ENCODE measurements at places on chromosomes 5 and 9.

- DNase-seq, result no peak
Observed at GRCh38 chr9:2570615-2571479, 50.7 kb upstream of the VLDLR start.

GRCh38 chr9:132142924-132143323 is 18.9 kb upstream of the NTNG2 start:
- no peak for DNase-seq

DNA sequence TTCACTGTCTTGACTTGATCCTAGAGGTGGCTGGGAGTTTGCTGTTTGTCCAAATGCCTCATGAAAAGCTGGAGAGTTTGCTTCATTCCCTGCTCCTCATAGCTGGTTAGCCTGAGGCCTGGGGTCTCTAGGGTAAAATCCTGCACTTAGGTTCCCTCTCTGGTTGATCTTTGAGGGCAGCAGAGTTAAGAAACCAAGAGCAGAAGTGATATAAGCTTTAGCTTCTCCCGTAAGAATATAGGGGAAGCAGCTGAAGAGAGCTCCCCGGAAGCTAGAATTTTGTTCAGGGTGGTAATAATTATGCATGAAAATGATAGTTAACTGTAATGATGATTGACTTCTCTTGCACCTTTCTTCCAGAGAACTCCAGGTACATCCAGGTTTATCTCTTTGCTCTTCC is 1.4 kb downstream of the FAM53C start:
- no peak for DNase-seq

- DNase-seq, result no peak
Observed at GRCh38 chr9:114448706-114449105, 56.6 kb downstream of the WHRN start.

DNA sequence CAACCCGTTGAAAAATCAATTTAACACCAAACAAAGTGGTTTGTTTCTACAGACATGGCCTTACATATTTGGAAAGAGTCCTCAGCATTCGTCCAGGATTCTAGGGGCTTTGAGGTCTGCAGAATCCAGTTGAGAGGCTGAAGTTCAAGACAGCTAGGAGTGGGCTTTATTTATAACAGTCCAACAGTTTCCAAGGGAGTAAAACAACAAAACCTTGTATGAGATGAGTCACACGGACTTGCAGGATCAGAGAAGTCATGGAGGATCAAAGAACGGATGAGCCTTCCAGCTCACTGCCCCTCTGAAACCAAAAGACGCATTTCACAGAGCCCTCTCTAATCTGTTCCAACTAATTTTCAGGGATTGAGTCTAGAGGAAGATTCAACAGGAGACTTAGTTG is 11.1 kb upstream of the ESM1 start:
- DNase-seq, result no peak

GRCh38 chr5:88502179-88503040 is 233.8 kb upstream of the TMEM161B start:
- no peak for DNase-seq

DNA sequence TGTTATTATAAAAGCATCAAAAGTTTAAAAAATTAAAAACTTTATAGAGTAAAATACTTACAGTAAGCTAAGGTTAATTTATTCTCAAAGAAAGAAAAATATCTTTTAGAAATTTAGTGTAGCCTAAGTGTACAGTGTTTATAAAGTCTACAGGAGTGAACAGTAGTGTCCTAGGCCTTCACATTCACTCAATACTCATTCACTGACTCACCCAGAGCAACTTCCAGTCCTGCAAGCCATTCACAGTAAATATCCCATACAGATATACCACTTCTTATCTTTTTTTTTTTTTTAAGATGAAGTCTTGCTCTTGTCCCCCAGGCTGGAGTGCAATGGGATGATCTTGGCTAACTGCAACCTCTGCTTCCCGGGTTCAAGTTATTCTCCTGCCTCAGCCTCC is 73.1 kb upstream of the FST start:
- DNase-seq, result no peak

DNA sequence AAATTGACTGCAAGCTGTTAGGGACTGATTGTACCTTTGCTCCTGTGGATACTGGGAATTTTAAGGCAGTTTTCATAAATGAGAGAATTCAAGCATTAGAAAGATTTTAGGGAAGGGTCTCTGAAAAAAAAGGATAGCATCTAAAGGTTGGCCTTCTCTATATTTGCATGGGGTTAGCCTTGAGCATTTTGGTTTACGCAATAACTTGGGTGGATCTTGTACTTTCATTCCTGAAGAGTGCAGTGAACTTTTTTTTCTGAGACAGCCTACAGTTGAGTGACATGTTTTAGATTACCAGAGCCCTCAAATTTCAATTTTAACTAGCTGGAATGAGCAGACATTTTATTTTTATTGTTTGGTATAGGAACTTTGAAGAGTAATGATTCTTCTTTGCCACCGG is 91.6 kb upstream of the NR3C1 start:
- DNase-seq, result no peak

GRCh38 chr5:139660105-139660922 is 12.2 kb downstream of the CXXC5 start:
- peak; percentile 91 for DNase-seq

DNA sequence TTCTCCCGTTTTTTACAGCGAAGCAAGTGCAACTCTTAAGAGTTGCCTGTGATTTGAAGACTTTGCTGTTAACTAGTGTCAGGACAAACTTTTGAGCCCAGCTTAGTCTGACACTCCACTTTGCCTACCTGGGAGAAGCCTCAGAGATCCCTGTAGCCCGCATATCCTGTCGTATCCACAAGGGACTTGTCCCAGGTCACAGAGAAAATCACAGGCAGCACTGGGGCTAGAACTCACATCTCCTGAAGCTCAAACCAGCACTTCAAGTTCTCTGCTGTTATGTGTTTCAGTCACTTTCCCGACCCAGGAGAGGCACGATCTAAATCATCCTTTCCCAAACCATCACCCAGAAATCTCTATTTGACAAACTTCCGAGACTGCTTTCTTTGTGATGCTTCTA is 584.5 kb downstream of the ACTL7B start:
- DNase-seq, result no peak

DNA sequence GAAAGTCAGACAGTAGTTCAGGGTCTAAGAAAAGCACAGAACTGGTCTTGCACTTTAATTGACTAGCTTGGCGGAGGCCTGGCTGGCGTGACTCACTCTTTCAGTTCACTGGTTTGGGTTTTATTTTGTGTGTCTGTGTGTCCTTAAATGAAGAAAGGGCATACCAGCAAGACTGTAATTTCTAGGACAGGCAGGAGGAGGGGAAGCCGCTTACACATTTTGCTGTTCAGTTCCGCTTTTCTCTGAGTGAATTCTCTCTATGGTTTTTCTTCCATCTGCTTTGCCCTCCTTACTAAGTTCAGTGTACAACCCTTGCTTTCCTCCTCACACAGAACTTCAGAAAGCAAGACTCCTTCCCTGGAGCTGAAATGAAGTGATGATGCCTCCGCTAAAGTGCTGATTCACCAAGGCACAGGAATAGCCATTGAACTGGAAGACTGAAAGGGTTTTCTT is 150.8 kb downstream of the MEF2C start:
- DNase-seq, result no peak

DNA sequence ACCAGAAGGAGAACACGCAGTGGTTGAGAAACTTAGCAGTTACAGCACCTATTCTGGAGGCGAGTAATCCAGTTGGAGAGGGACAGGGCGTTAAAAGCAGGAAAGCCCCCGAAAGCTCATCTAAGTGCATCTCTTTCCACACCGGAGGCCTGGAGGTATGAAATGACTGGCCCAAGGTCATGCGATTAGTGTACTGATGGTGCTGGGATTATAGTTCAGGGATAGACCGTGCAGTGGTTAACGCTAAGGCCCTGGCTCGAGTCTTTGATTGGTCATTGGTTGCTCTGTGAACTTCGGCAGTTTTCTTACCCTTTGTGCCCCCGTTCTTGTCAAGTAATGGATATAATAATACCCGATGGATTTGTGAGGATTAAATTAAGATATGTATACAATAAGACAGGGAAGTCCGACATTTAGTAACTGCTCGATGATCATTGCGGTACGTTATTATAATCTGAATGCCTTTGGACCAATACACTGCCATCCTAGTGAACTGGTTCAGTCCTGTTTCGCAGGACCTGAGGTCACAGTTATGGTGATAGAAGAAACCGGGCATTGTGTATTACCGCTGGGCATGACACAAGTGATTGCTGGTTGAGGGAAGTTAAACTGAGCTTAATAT is 960 bp downstream of the CANX start:
- DNase-seq, result no peak

- DNase-seq, result no peak
Observed at GRCh38 chr5:25974451-25974850, 1063.9 kb downstream of the CDH9 start.

GRCh38 chr9:130689937-130690700 is 3.5 kb upstream of the EXOSC2 start:
- DNase-seq, result no peak

DNA sequence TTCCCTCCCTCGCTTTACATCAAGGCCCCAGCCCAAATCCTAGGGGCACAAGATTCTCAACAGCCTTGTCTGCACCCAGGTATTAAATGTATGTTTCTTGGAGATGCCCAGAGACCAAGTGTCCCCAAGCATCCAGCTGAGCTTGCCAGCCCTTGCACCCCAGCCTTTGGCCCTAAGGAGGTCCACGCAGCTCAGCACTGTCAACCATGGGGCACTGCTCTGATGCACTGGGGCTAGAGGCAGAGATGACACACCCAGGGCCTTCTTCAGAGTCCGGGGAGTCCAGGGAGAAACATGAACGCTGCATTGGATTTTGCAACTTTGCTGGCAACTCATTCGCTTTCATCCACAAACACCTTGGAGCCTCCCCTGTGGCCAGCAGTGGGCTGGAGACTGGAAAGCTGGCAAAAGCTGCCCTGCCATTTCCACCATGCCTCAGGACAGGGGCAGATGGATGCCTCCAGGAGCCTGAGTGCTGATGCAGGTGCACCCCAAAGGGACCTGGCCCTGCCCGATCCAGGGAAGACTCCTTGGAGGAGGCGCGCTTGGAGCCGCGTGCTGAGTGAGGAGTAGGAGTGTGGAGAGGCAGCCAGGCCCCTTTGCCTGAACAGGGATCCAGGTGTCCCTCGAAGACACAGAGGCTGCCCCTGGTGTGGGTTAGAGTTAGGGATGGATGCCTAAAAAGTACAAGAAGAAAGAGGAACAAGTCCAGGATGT is 19.3 kb downstream of the PAEP start:
- no peak for DNase-seq

- no peak for DNase-seq
Observed at GRCh38 chr5:42852826-42853225, 41.1 kb upstream of the SELENOP start.

DNA sequence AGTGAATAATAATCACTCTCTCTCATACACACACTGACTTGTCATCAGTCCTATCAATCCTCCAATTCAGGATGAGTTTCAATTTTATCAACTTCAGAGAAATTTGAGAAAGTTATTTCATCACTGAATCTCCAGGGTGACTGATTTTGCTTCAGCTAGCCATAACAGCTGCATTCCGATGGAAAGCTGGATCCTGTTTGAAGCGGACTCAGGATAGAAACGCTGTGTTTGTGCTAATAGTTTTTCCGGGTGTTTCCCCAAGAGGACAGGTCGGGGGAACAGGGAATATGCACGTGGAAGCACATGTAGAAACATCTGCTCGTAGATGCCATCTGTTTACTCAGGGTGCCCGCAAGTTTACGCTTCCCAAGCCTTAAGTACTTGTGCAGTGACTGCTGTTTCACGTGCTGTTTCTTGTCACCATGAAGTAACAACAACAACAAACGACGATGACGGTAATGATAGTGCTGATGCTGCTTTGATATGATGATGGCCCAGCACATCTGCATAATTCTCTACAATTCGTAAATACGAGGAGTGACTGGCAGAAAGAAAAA is 263.7 kb upstream of the DAPK1 start:
- no peak for DNase-seq

DNA sequence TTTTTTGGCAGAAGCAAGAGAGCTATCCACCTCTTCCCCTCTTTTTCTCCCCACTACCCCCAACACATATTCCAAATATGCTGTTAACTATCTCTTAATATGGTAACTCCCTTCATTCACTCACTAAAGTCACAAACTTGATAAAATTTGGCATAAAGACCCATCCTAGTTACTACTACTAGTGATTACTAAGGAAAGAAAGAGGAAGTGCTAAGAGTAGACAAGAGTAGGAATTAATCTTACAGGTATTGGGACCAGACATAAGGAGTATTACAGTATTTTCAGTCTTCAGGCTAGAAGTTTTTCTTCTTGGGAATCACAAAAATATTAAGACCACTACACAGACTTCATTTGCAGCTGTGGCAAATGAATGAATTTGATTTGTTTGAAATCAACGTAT is 2.2 kb downstream of the ADAMTS6 start:
- no peak for DNase-seq
